ENCODE measurements at places on chromosomes 4 and X.

- no peak overlapping the region for H3K27ac ChIP-seq
- H3K27me3 ChIP-seq = no peaks in the 10 kb centered on the region
- H3K4me3 ChIP-seq = no peak overlapping the region
- H3K4me1 ChIP-seq = no peaks in the 10 kb centered on the region
- ATAC-seq = no peak
Observed at GRCh38 chrX:70470850-70471289, 26.2 kb downstream of the DLG3 start.

DNA sequence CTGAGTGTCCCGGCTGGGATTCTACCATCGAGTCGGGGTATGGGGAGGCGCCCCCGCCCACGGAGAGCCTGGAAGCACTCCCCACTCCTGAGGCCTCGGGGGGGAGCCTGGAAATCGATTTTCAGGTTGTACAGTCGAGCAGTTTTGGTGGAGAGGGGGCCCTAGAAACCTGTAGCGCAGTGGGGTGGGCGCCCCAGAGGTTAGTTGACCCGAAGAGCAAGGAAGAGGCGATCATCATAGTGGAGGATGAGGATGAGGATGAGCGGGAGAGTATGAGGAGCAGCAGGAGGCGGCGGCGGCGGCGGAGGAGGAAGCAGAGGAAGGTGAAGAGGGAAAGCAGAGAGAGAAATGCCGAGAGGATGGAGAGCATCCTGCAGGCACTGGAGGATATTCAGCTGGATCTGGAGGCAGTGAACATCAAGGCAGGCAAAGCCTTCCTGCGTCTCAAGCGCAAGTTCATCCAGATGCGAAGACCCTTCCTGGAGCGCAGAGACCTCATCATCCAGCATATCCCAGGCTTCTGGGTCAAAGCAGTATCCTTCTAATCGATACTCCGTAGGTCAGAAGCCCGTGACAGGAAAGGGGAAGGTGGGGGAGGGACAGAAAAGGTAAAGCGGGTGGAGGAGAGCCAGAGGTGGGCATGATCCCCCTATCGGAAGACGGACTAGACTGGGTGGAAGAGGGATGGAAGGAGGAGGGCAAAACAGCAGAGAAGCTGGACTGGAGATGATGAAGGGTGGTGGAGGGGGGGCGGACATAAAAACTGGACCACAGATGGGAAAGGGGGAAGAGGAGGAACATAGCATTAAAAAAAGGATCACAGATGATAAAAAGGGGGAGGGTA lies 828 bp downstream of the TSPYL2 start:
- H3K36me3 ChIP-seq = peaks cover 26% of the 10 kb centered on the region
- H3K27me3 ChIP-seq = no peaks in the 10 kb centered on the region
- ATAC-seq = no peak
- H3K4me1 ChIP-seq = peaks cover 45% of the 10 kb centered on the region
- peak overlapping the region; percentile 80 for H3K4me3 ChIP-seq

DNA sequence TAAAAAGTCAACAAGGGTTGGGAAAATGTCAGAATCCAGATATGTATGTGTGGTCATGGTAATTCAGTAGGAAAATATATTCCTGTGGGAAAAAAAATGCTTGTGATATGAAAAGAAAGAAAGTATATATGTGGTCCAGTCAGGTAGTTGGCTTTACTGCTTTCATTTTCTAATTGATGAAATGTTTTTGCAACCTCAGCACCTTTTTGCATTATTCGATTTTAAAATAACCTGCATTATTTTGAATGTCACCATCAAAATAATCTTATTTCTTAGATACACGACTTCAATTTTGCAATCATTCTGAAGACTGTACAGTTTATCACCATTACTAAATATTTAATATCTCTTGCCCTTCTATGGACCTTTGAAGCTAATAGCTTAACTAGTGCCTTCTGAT lies 170.8 kb upstream of the SPANXN4 start:
- H3K4me1 ChIP-seq = no peaks in the 10 kb centered on the region
- H3K4me3 ChIP-seq = no peak overlapping the region
- no peaks in the 10 kb centered on the region for H3K36me3 ChIP-seq
- H3K27me3 ChIP-seq = no peaks in the 10 kb centered on the region

- H3K4me1 ChIP-seq = no peaks in the 10 kb centered on the region
- peak overlapping the region; percentile 64 for H3K27ac ChIP-seq
- peak; percentile 6 for ATAC-seq
- H3K36me3 ChIP-seq = no peaks in the 10 kb centered on the region
- peak overlapping the region; percentile 97 for H3K4me3 ChIP-seq
- no peaks in the 10 kb centered on the region for H3K27me3 ChIP-seq
Observed at GRCh38 chr4:165208221-165208652, 876 bp downstream of the KLHL2 start.

DNA sequence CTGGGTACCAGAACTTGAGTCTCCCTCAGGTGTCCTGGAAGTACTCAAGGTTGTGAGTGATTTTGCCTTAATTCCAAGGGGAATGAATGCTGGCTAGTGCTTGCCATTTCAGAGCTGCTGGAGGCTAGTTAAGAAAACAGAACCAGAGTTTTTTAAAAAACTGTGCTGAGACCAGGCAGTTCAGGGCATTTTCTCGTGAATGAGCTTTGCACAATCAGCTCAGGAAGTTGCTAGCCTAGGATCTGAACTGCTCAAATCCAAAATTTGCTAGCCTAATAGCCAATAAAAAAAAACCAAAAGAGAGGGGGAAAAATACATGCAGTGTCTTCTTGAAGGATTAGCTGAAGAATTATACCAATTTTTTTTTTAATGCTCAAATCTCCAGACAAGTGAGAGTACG lies 292.7 kb downstream of the FBXW7 start:
- no peaks in the 10 kb centered on the region for H3K4me1 ChIP-seq
- ATAC-seq = no peak
- peak overlapping the region; percentile 22 for H3K27ac ChIP-seq
- peaks cover 8% of the 10 kb centered on the region for H3K27me3 ChIP-seq
- no peak overlapping the region for H3K4me3 ChIP-seq

- no peaks in the 10 kb centered on the region for H3K36me3 ChIP-seq
- H3K4me1 ChIP-seq = peaks cover 28% of the 10 kb centered on the region
- peak overlapping the region; percentile 71 for H3K27ac ChIP-seq
- ATAC-seq = peak; percentile 81
- H3K27me3 ChIP-seq = no peaks in the 10 kb centered on the region
- H3K4me3 ChIP-seq = no peak overlapping the region
Observed at GRCh38 chrX:9635803-9636202, 129.8 kb downstream of the GPR143 start.

DNA sequence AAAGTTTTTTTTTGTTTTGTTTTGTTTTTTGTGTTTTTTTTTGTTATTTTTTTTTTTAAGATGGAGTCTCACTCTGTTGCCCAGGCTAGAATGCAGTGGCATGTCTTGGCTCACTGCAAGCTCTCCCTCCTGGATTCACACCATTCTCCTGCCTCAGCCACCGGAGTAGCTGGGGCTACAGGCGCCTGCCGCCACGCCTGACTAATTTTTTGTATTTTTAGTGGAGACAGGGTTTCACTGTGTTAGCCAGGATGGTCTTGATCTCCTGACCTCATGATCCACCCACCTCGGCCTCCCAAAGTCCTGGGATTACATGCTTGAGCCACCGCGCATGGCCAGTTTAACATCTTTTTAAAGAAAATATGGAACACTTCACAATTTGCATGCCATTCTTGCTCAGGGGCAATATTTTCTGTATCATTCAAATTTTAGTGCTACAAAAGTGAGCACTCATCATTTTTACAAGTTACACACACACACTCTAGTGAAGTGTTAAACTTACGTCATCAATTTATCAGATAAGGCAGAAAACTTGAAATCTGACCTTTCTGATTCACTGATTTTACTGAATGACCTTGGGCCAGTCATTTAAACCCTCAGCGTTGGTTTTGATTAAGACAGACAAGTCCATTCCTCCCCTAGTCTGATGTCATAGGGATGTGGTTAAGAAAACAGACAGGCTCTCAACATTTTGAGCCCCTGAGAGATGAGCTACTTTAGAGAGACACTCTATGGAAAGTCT lies 61.2 kb downstream of the TRIM2 start:
- H3K36me3 ChIP-seq = peaks cover 3% of the 10 kb centered on the region
- H3K27ac ChIP-seq = no peak overlapping the region
- no peak for ATAC-seq
- no peaks in the 10 kb centered on the region for H3K27me3 ChIP-seq

DNA sequence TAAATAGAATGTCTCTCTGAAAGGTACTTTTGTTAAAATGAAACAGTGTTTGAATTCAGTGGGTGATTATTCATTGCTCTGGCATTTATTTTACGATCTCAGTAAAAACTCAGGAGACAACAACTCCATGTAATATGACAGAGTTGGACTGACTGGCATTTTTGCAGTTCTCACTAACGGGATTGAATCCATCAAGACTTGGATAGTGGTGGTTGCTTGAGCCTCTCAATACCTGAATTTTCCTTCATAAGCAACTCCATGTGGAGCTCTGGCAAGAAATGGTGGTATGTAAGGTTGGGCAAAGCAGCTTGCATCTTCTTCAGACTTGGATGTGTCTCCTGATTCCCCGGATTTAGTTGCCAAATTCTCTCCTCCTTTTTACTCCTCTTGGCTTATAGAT lies 72.7 kb downstream of the FRMPD4 start:
- H3K4me1 ChIP-seq = no peaks in the 10 kb centered on the region
- no peak for ATAC-seq
- no peak overlapping the region for H3K4me3 ChIP-seq
- H3K27me3 ChIP-seq = no peaks in the 10 kb centered on the region

GRCh38 chrX:7247346-7247745 lies 99.4 kb upstream of the PUDP start:
- H3K27me3 ChIP-seq = no peaks in the 10 kb centered on the region
- H3K36me3 ChIP-seq = no peaks in the 10 kb centered on the region
- ATAC-seq = no peak
- H3K4me1 ChIP-seq = no peaks in the 10 kb centered on the region
- no peak overlapping the region for H3K4me3 ChIP-seq

- no peaks in the 10 kb centered on the region for H3K4me1 ChIP-seq
- ATAC-seq = no peak
- H3K36me3 ChIP-seq = no peaks in the 10 kb centered on the region
- no peak overlapping the region for H3K4me3 ChIP-seq
Observed at GRCh38 chr4:36385951-36386571, 104.6 kb downstream of the DTHD1 start.

- H3K27ac ChIP-seq = no peak overlapping the region
- H3K36me3 ChIP-seq = no peaks in the 10 kb centered on the region
- peaks cover 70% of the 10 kb centered on the region for H3K27me3 ChIP-seq
- no peak overlapping the region for H3K4me3 ChIP-seq
- H3K4me1 ChIP-seq = no peaks in the 10 kb centered on the region
Observed at GRCh38 chr4:6334203-6334887, 64.7 kb downstream of the WFS1 start.

GRCh38 chrX:121496966-121497365 lies 449.6 kb downstream of the GLUD2 start:
- H3K27me3 ChIP-seq = no peaks in the 10 kb centered on the region
- no peak for ATAC-seq
- H3K4me3 ChIP-seq = no peak overlapping the region
- H3K4me1 ChIP-seq = no peaks in the 10 kb centered on the region
- H3K27ac ChIP-seq = no peak overlapping the region

GRCh38 chr4:139639654-139640053 lies 26.0 kb upstream of the MGST2 start:
- H3K36me3 ChIP-seq = no peaks in the 10 kb centered on the region
- H3K4me1 ChIP-seq = no peaks in the 10 kb centered on the region
- no peak for ATAC-seq
- no peaks in the 10 kb centered on the region for H3K27me3 ChIP-seq

GRCh38 chr4:48557478-48557877 lies 67.4 kb downstream of the ZAR1 start:
- H3K4me1 ChIP-seq = no peaks in the 10 kb centered on the region
- no peak for ATAC-seq
- H3K4me3 ChIP-seq = no peak overlapping the region
- no peak overlapping the region for H3K27ac ChIP-seq
- H3K36me3 ChIP-seq = peaks cover 96% of the 10 kb centered on the region

DNA sequence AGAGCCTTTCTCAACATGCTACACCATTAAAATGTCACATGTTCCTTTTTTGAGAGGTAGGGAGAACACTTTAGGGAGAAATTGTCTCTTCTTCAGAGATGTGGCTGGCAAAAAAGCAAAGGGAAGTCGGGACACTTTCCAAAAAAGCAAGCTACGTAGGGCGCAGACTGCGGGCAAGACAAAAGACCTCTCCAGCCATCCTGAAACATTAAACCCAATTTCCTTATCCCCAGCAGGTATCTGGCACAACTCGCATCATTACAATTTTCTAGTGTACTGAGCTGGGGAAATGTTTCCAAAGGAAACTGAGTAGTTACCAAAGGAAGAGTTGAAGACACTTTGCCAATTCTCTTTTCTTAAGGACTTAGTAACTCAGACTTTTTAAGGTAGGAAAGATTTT lies 116.0 kb downstream of the PACRGL start:
- H3K36me3 ChIP-seq = no peaks in the 10 kb centered on the region
- H3K4me3 ChIP-seq = no peak overlapping the region
- H3K27ac ChIP-seq = no peak overlapping the region
- no peak for ATAC-seq
- no peaks in the 10 kb centered on the region for H3K4me1 ChIP-seq
- H3K27me3 ChIP-seq = no peaks in the 10 kb centered on the region

GRCh38 chr4:86977621-86978184 lies 42.9 kb downstream of the AFF1 start:
- no peaks in the 10 kb centered on the region for H3K27me3 ChIP-seq
- no peak overlapping the region for H3K4me3 ChIP-seq
- no peak for ATAC-seq
- H3K4me1 ChIP-seq = peaks cover 10% of the 10 kb centered on the region

DNA sequence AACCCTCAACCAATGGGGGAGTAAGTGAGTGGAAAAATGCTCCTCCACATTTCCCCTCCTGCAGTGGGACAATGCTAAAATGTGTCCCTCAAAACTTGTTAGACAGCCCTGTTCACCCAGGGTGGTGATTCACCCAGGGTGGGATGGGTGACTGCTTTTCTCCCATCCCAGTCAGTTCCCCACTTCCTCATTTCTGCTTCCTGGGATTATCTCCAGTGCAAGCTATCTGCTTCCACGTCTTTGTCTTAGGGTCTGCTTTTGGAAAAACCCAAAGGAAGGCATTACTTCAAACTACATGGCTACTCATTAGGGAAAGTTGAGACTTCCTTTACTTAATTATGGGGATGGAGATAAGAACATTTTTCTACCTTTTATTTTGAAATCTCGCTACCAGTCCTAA lies 45.5 kb downstream of the ETNPPL start:
- no peak overlapping the region for H3K4me3 ChIP-seq
- no peaks in the 10 kb centered on the region for H3K36me3 ChIP-seq
- ATAC-seq = no peak
- no peak overlapping the region for H3K27ac ChIP-seq

DNA sequence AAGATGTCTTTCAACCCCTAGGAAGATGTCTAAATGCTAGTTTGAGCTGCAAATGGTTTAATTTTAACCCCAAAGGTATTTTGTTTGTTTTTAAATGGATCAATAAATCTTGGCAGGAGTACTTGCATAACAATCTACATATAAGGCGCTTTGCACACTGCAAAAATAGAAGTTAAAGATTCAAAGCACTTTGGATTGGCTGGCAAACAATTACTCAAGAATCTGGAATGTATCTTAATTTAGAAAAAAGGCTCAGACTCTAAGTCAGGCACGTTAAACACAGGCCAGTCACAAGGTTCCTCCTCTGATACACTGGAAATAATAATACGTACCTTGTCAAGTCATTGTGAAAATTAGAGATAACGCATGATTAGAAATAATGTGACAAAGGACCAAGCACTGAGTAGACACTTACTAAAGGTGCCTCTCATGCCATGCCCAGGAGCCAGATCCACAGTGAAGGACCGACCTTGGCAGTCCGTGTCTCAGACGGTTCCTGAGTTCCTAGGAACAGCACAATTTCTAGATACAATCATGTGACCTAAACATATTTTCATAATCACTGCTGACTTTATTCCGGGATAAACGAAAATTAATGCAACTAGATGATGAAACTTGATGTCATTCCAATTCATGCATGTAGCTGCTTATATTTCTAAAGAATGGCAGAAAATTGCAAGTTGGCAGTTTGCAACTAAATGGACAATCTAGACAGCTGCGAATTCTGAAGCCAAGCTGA lies 49.6 kb downstream of the PROM1 start:
- no peaks in the 10 kb centered on the region for H3K36me3 ChIP-seq
- H3K27me3 ChIP-seq = no peaks in the 10 kb centered on the region
- ATAC-seq = no peak
- H3K27ac ChIP-seq = no peak overlapping the region
